B cell (primary cell): ENCODE measurements at places on chromosomes 4 and X. TPM values are rescaled to one million over a fixed set of nuclear protein-coding genes. Genes with fewer than 3 reads are reported as not detected.
A peak's percentile ranks its signal among the peaks of the same experiment; 100 is the strongest.

DNA sequence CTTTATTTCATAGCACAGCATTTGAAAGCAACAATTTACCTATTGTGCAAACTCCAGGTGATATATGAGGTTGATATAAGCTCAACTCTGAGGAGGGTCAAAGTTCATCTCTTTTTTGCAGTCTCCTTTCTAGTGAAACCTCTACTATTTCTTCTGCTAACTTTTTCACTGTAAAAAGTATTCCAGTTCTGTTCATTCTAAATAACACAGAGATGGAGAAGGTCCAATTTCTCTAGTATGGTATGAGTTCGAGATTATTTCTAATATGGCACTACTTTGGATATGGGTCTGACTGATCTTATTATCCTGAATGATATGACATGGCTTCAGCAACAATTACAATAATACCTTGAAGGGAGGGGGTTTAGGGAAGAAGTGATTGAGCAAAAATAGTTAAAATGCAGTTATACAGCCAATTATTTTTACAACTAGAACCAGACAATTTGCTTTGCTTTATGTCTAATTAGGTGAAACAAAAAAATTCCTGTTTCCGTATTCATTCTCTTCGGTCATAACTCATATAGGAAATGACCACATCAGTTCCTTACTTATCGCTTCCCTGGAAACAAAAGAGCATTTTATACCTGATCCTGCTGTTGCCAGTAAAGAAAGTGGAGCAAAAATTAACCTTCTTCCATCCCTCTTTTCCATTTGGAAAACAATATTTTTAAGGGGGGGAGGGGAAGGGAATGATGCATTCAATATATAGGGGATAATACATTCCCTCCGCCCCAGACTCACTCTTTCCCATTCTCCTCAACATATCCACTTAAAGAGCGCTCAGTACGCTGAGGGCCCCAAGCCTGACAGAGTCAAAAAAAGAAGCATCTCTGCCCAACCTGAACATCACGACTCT lies 1.0 kb downstream of the TBC1D9 start:
- H3K27ac ChIP-seq, result peak overlapping the region; percentile 99
- H3K4me1 ChIP-seq, result peaks cover 45% of the 10 kb centered on the region
- peaks cover 2% of the 10 kb centered on the region for H3K36me3 ChIP-seq
- peak overlapping the region; percentile 66 for H3K4me3 ChIP-seq
- H3K27me3 ChIP-seq, result no peaks in the 10 kb centered on the region
- no peak for DNase-seq

- no peaks in the 10 kb centered on the region for H3K36me3 ChIP-seq
- no peak for DNase-seq
- no peak overlapping the region for H3K4me3 ChIP-seq
- peaks cover 2% of the 10 kb centered on the region for H3K27me3 ChIP-seq
- no peak overlapping the region for H3K27ac ChIP-seq
These were observed 1.9 kb upstream of the MTTP start for GRCh38 chr4:99572527-99573240.

DNA sequence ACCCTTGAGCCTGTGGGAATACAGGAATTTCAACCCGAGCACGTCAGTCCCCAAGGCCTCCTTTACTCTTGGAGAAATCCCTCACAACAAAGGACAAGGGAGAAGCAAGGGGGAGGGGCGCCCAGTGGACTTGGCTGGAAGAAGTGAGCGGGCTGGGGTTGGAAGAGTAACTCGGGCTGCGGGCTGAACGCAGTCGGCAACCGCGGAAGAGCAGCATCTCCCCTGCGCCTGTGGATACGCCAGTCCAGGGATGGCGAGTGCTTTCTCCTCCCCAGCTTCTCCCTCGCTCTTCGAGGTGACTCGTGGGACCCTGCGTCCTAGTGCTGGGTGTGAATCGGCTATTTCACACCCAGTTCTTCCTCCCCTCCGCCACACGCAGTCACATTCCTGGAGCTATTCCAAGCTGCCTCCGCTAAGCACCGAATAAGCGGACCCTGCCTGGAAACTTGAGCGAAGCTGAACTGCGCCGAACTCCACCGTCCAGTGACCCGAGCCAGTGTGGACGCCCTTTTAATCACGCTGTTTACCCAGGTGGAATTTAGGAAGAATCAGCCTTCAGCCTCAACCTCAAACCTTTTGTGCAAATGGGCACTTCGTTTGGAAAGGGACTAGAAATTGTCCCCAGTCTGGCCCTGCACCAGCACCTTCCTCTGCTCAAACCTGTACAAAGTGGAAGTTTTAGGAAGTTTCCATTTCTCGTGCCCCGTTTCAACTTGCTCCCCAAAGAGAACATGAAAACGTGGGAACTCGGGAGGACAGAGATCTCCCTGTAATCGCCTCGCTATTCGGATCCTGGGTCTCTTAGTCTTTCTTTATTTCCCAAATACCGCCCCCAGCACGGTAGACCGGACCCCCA lies 64.3 kb upstream of the WDR17 start:
- peak; percentile 24 for DNase-seq
- H3K36me3 ChIP-seq, result no peaks in the 10 kb centered on the region
- peaks cover 6% of the 10 kb centered on the region for H3K27me3 ChIP-seq
- H3K4me3 ChIP-seq, result peak overlapping the region; percentile 66
- peaks cover 13% of the 10 kb centered on the region for H3K4me1 ChIP-seq

- DNase-seq, result no peak
- no peak overlapping the region for H3K4me3 ChIP-seq
- no peaks in the 10 kb centered on the region for H3K36me3 ChIP-seq
- no peaks in the 10 kb centered on the region for H3K4me1 ChIP-seq
- no peaks in the 10 kb centered on the region for H3K27me3 ChIP-seq
These were observed 32.0 kb downstream of the SMPX start for GRCh38 chrX:21725916-21726315.

DNA sequence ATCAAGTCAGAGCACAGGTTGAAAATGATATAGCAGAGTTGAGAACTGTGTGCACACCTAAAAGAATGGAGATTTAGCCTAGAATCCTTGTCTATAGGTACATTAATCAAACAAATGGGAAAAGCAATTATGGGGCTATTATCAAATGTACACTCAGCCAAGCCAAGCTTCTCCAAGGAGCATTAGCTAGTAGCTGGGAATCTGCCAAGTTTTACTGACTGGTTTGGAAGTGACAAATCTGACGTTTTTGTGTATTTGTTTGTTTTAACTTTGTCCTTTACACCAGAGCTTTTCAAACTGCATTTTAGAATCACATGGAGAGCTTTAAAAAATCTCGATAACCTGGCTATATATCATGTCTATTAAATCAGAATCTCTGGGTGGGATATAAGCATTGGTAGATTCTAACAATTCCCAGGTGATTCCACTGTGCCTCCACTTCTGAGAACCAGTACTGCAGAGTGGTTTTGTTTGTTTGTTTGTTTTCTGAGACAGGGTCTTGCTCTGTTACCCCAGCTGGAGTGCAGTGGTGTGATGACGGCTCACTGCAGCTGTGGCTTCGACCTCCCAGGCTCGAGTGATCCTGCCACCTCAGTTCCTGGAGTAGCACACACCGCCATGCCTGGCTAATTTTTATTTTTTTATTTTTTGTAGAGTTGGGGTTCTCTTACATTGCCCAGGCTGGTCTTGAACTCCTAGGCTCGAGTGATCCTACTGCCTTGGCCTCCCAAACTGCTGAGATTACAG lies 279.8 kb downstream of the UNC5C start:
- H3K4me1 ChIP-seq, result no peaks in the 10 kb centered on the region
- H3K27me3 ChIP-seq, result no peaks in the 10 kb centered on the region
- H3K36me3 ChIP-seq, result no peaks in the 10 kb centered on the region
- H3K4me3 ChIP-seq, result no peak overlapping the region
- H3K27ac ChIP-seq, result no peak overlapping the region

GRCh38 chr4:8228319-8229250 lies 29.5 kb downstream of the SH3TC1 start:
- H3K27me3 ChIP-seq, result no peaks in the 10 kb centered on the region
- peaks cover 17% of the 10 kb centered on the region for H3K4me1 ChIP-seq
- DNase-seq, result peak; percentile 75
- H3K4me3 ChIP-seq, result no peak overlapping the region

DNA sequence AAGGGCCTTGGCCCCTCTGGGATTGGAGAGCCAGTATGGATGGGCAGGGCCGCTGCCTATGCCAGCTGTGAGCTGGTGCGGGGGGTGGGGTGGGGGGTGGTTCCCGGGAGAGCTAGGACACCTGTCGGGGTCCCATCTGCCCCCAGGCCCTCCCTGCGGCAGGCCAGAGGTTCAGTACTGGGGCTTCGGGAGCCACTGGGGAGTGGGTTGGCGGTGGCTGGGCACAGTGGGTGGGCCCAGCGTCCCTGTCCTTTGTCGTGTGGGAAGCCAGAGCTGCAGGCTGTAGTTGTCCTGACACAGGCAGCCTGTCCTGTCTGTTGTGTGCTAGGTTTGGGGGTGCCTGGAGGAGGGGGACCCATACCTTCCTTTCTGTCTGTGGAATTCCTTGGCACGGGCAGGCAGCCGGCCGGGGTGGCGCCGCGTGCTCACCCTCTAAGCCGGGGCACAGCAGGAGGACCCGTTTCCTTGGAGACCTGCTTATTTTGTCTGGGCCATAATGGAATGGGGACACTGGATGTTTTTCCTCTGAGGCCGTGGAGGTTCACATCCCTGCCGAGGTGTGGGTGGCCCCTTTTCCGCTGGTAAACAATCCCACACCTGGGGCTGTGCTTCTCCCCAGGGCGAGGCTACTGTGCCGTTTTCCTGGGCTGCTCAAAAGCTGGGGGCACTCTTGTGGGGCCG lies 14.8 kb downstream of the DOK7 start:
- H3K27me3 ChIP-seq, result peaks cover 16% of the 10 kb centered on the region
- H3K4me1 ChIP-seq, result peaks cover 14% of the 10 kb centered on the region
- H3K4me3 ChIP-seq, result no peak overlapping the region
- H3K27ac ChIP-seq, result no peak overlapping the region

DNA sequence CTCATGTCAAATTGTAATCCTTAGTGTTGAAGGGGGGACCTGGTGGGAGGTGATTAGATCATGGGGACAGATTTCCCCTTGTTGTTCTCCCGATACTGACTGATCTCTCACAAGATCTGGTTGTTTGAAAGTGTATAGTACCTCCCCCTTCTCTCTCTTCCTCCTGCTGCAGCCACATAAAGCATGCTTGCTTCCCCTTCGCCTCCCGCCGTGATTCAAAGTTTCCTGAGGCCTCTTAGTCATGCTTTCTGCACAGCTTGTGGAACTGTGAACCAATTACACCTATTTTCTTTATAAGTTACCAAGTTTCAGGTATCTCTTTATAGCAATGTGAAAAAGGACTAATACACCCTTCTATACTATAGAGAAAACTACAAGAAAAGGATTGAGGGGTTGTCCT lies 1170.5 kb upstream of the AGA start:
- no peak for DNase-seq
- no peak overlapping the region for H3K4me3 ChIP-seq
- no peaks in the 10 kb centered on the region for H3K27me3 ChIP-seq
- H3K4me1 ChIP-seq, result no peaks in the 10 kb centered on the region
- H3K27ac ChIP-seq, result no peak overlapping the region

Gene LUZP4
- not detected in 2 replicates for total RNA-seq

Gene MAGT1
- total RNA-seq, result 28.1 and 30.0 TPM in 2 replicates

Gene PNMA3
- 3.3 and 4.2 TPM in 2 replicates for total RNA-seq

Gene HDX
- 2.6 and 3.2 TPM in 2 replicates for total RNA-seq
